Substantia nigra (tissue), 51 donors: ENCODE measurements at places on chromosomes 5 and 9.

DNA sequence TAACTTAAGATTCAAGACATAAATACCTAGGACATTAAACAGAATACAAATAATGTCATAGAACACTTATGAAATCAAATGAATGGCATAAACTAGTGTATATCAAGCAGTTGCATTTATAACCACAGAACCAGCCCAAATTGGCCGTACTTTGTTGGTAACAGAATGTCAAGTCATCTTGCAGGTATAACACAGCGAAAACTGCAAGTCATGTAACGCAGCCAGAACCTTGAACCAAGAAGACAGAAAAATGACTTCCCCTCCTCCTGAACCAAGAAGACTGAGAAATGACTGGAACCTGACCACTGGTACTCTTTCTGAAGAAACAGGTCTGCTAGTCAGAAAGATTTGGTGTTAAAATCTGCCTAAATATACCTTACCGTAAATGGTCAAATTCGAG is 38.9 kb downstream of the ANKRD31 start:
- no peak for DNase-seq

DNA sequence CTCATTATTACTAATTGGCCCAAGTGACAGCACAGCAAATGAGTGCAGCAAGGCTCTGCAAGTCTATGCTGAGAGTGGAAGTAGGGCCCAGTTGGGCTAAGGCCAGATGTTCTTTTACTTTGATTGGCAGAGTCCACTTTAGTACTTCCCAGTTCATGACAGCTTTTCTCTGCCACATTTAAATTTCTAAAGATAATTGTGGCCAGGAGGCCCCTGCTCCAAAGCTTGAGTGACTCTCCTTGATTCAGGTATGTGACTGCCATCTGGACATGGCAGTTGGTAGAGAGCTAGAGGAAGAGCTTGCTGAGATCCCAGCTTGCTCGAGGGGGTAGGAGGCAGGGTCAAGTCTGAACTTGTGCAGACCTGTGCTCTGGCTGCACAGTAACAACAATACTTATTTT is 154.1 kb downstream of the CARTPT start:
- no peak for DNase-seq

GRCh38 chr9:89555451-89556375 is 49.1 kb upstream of the GADD45G start:
- DNase-seq = no peak

GRCh38 chr5:80078921-80079320 is 43.8 kb downstream of the THBS4 start:
- no peak for DNase-seq

- DNase-seq = no peak
These were observed 86.4 kb upstream of the COL5A1 start for GRCh38 chr9:134555094-134555650.

GRCh38 chr5:143166090-143166489 is 237.4 kb downstream of the NR3C1 start:
- DNase-seq = no peak

DNA sequence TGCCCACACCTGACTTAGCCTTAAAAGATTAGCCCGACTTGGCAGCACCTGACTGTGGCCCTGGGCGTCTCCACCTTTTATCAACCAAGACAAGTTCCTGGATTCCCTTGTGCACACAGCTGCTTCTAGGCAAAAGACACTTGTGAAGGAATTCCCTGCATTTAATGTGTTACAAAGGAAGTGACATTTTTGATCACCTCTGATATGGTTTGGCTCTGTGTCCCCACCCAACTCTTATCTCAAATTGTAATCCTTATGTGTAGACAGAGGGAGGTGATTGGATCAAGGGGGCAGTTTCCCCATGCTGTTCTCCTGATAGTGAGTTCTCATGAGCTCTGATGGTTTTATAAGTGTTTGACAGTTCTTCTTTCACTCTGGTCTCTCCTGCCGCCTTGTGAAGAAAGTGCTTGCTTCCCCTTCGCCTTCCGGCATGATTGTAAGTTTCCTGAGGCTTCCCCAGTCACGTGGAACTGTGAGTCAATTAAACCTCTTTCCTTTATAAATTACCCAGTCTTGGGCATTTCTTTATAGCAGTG is 2.6 kb upstream of the CPEB4 start:
- no peak for DNase-seq

- no peak for DNase-seq
These were observed 23.5 kb downstream of the KLF9 start for GRCh38 chr9:70390933-70391341.

DNA sequence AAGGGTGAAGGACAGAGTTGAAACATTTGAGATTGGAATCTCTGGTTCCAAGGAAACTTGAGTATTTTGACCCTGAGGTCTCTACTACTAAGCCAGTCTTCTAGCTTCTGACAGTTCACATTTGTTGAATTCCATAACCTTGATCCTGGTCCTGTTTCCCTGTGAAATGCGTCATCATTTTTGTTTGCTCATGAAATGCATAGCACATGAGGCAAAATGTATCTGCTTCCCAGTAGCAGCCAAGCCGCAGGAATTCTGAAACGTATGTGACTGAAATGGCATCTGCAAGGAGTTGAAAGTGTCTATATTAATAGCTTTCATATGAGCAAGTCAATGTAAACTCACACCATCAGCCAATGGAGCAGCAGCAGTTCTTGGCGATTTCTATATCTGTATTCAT is 307.9 kb downstream of the CSNK1G3 start:
- no peak for DNase-seq

DNA sequence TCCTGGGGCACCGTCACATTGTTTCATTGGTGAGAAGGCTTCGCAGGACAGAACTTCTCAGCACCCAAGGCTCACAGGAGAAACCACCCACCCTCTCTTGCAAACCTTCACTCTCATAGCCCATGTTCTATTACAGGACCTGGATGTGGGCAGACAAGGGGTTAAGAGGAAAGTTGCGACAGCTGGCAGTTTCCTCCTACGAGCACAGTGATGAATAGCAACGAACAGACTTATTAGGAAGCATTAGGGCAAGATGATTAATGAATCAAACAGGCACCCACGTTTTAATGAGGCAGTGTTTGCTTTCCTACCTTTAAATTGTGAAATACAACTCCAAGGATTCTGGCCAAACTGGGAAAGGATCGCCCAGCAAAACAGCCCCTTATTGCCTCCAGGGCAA is 339.3 kb downstream of the DRD1 start:
- no peak for DNase-seq

DNA sequence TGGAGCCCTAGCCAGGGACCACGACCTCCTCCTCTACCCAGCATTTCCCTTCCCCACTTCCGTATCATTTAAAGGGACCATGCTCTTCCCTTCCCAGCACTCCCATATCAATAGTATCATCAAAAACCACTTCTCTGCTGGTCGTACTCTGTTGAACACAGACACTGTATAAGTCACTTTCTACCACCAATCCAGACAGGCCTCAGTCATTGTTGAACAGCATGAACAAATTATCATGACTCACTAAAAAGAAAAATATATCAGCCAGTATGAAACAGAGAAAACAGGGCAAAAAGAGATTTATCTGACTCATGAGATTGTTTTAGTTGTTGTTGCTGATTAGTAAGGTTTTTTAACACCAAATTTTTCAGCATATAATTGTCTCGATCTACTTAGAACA is 89.8 kb downstream of the CDKN2A start:
- DNase-seq = no peak

GRCh38 chr5:156621719-156622118 is 228.4 kb upstream of the PPP1R2B start:
- DNase-seq = no peak

- DNase-seq = no peak
These were observed 13.3 kb upstream of the MPDZ start for GRCh38 chr9:13292782-13293181.
